ENCODE measurements at places on chromosomes 16 and 17.

- no peak for DNase-seq
Measured at GRCh38 chr16:66254106-66254505, 112.4 kb upstream of the CDH5 start.

GRCh38 chr17:40487371-40488020, 13.9 kb downstream of the TNS4 start:
- DNase-seq: no peak

DNA sequence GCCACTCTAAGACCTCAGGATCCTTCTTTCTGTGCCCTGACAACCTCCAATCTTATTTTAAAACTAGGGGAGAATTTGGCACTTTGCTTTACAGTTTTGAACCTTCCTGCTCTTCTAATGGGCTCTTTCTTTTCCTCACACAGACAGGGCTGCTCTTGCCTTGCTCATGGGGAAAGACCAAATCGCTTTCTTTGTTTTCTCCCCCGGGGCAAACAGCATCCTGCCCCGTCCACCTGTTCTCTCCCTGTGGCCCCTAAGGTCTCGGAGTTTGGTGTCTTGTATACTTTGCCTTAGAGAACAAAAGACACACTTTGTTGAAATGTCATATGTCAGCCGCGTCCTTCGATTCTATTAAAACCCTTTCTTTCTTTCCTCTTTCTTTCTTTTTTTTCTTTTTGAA, 306.7 kb upstream of the SALL1 start:
- no peak for DNase-seq

GRCh38 chr16:26993963-26994362, 72.8 kb upstream of the C16orf82 start:
- no peak for DNase-seq

GRCh38 chr16:14077918-14078317, 6.8 kb downstream of the MRTFB start:
- no peak for DNase-seq

DNA sequence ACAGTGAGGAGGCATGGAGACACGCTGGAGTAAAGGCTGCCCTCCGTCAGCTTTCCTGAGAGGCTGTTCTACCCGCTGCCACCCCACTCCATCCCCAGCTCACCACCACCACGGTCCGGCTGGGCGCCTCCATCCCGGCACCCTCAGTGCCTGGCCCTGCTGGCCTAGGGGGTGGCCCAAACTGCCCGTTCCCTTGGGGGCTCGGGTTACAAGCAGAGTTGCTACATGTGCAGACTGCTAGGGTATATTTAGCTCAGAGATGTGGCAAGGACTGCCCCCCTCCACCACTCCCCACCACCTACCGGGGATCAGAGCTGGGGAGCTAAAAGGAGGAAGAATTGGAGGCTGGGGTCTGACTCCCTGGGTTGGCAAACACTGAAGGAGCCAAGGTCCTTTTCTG, 4.1 kb downstream of the CACNB1 start:
- DNase-seq: no peak

DNA sequence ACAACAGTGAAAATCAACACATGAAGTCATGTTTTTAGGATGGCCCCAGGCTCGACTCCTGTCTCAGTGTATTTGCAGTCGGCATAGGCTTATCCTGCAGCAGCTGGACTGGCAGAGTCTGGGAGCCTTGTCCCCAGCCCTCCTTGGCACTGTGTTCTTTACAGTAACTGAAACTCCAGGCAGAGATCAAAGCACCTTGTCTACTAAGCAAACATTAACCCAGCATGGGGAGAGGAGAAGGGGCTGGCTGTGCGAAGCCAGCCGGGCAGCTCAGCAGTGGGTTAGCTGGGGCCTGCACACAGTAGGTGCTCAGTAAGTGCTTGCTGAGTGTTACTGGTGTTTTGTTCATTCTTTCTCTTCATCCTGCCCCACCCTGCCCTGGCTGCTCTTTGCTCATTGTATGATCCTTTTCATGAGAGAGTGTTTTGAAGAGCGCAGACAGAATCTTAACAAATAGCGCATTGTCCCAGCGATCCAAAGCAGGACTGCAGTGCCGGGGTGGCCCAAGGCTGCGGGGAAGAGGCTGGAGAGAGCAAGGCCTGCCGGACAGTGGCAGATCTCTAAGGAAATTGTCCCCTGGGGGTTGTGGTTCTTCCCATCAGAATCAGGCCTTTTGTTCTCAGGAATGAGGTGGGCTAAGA, 23.5 kb upstream of the ITGB4 start:
- no peak for DNase-seq

DNA sequence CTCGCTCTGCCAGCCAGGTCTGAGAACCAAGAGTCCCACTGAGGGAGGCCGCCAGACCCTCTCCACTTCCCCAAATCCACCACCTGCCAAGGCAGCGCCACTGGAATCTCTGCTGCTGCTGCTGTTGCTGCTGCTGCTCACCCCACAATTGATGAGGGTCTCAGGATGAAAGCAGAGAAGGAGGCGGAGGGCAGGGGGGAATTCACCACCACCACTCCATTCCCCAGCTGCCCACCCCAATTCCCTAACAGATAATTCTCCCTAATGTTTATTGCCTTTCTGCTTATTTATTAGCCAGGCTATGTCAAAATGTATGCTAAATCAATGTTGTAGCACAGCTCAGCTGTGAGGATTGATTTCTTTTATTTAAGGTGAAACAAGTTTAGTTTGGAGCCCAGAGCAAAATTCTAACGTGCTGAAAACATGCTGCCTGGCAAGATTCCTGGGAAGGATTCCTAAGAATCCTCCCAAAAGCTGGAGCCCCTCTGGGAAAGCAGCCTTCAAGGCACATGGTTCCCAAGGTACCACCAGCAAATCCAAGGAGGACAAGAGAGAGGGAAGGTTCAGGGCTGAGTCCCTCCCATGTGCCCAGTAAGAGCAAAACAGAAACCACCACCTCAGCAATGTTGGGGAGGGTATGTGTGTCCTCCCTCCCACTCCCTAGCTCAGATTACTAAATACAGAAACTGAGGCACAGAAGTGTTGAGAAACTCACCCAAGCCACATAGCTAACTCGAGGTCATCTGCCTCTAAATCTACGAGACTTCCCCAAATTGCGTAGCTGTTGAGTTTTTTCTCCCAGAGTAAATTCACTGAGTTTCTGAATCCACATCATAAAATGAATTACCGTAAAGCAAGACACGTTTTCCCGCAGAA, 12.2 kb upstream of the CDH5 start:
- no peak for DNase-seq

DNA sequence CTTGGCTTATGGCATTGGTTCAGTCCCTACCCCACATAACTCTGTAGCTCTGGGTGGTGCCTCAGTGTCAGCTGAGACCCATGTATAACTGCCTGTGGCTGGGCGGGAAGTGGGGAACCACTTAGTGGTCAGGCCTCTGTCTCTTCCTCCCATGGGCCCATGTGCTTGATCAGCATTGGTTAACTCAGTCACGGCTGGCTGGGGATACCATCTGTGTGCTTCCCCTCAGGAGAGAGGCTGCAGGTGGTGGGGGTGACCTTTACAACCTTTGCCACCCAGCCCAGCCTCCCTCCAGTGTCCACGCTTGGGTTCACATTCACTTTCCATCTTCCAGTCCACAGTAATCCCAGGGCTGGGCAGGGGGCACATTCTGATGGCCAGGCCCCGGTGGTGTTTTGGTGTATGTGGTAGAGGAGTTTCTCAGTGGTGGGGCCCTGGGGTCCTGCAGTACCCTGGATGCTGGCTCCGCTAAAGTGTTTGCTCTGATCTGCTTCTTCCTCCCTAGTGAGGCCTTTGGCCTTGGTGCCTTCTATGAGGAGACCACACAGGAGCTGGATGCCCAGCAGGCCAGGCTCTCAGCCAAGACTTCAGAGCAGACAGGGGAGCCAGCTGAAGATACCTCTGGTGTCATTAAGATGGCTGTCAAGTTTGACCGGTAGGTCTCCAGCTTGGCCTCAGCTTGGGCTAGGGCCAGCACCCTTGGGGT, 10.2 kb upstream of the NFATC3 start:
- DNase-seq: no peak

DNA sequence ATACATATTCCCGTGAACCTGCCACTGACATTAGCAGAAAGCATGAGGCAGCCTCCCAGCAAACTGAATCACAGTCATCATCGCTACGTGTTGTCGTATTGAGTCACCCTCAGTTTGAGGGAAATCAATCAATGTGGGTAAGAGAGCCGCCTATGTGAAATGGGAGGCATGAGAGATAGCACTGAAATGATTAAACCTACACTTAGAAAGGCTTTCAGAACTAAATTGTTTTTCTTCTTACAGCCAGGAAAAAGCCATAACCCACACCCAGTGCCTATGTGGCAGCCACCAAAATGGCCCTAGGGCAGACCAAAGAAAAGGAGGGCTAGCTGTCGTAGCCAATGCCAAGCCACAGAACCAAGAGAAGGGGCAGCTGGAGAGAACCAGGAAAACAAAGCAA, 90.5 kb downstream of the ADAMTS18 start:
- no peak for DNase-seq

- no peak for DNase-seq
Measured at GRCh38 chr17:45332505-45332904, 15.7 kb upstream of the MAP3K14 start.

DNA sequence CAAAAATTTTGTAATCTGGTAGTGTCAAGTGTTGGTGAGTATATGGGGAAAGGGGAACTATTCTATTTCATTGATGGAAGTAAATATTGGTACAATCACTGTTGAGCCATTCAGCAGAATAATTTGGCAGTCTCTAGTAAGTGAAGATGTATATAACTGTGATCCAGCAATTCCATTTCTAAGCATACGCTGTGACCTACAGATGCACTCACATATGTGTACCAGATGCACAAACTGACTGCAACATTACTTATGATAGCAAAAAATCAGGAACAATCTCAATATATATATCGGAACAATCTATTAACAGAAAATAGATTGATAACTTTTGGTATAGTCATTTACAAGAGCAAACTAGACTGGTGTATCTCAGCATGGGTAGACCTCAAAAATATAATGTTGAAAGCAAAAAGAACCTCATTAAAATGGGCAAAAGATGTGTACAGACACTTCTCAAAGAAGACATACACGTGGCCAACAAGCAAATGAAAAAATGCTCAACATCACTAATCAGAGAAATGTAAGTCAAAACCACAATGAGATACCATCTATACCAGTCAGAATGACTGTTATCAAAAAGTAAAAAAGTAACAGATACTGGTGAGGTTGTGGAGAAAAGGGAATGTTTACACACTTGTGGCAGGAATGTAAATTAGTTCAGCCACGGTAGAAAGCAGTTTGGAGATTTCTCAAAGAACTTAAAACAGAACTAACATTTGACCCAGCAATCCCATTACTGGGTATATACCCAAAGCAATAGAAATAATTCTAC, 20.7 kb downstream of the ADAP2 start:
- DNase-seq: no peak

DNA sequence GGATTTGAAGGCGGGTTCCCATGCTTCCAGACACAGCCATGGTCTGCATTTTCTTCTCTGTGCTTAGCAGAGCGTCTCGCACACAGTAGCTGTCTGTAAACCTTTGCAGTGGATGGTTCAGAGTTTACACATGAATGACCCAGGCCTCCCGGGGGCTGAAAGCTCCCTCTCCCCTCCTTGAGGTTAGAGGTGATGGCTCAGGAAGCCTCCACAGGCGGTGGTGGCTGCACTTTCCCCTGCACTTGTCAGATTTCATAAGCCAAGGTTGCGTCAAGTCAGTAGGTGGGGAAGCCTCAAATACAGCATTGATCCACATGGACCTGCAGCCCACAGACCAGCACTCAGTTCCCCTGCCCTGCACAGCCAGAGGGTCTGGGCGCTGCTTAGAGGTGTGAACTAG, 211.9 kb downstream of the KATNIP start:
- DNase-seq: no peak

DNA sequence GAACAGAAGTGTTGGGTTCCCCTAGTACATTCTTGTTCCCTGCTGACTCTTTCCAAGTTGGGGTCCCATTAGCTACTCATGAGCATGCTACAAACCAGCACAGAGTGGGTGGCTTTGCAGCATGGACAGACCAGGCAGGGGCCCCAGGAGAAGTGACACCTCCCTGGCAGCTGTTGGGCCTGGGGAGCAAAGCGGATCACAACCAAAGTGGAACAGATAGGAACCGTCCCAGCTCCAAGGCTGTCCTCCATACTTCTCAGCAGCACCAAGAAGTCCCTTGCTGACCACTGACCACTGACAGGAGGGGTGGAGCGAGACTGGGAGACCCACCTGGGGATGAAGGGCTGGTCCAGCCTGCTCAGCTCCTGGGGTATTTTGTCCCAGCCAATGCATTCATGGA, 12.4 kb upstream of the GFAP start:
- DNase-seq: no peak

GRCh38 chr17:18235743-18236256, 10.4 kb downstream of the LLGL1 start:
- DNase-seq: peak; percentile 51

DNA sequence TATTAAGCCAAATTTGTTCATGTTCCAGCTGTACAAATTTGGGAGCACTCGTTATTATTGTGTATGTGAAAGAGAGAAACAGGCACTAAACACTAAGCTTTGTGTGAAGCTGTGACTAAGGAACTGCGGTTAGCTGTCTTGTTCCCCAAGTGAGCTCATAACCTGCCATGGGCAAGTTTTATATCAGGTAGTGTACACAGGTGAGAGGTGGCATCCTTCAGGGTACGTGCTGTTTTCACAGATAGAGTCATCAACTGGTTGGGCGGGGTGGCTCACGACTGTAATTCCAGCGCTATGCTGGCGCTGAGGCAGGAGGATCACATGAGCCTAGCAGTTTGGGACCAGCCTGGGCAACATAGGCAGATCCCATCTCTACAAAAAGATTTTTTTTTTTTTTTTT, 2.8 kb downstream of the DNAJA3 start:
- DNase-seq: no peak

DNA sequence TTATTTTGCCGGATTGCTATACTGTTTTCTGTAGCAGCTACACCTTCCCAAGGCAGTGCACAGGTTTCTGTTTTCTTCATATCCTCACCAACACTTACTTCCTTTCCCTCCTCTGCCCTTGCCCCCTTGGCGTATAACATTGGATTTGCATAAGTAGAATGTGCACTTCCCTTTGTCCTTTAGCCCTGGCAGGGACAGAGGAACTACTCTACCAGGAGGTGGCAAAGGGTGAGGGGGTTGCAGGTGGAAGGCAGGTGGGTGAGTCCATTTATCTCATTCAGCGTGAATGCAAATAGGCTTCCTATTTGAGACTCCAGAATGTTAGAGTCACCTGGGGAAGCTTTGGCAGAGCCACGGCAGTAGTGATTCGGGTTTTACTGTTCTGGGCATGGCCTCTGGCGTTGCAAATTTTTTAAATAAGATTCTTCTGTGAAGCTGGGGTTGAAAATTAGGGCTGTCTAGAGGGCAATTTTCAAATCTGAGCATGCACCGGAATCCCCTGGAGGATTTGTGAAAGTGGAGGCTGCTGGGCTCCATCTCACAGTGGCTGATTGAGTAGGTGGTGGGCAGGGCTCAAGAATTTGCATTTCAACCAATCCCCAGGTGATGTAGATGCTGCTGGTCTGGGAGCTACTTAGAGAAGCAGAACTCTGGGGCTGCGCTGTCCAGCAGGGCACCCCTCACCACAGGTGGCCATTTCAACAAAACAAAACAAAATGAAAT, 84.7 kb downstream of the PLCG2 start:
- no peak for DNase-seq

GRCh38 chr17:55965051-55965450, 188.2 kb upstream of the ANKFN1 start:
- no peak for DNase-seq

- no peak for DNase-seq
Measured at GRCh38 chr17:40478486-40478885, 22.9 kb downstream of the TNS4 start.

Measured in kidney capillary endothelial cell (primary cell).